ENCODE measurements at places on chromosomes 12 and 14.
A peak's percentile ranks its signal among the peaks of the same experiment; 100 is the strongest.

DNA sequence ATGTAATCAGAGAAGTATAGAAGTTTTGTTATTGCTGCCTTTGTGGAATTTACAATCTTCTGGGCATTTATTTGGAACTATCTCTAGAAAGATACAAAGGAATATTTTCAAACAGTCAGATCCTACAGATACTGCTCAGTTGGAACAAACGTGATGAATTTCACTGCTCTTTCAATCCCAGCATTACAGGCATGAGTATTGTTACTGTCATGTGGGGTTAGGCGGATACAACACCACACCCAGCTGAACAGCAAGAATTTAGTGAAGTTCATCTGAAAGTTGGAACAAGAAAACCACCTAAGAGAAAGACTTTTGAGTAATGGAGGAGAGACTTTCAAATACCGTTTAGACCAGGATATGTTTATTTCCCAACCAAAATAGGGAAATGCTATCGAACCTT, 123.3 kb upstream of the PLXNC1 start:
- no peak for DNase-seq

DNA sequence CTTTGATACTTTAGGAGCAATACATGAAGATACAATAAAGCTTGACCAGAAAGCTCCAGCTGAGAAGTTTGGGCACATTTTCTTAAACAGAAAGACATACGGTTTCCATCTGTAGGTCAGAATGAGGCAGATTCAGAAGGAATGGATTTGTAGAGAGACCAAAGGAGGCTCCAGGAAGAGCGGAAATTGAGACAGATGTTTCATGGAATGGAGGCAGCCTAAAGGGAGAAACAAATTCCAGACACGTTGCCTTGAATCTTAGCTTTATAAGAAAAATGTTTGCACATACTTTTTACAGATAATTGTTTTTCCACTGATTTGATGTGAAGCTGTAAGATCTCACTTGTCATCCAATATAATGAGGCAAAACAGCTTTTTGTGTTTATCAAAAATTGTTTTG, 24.8 kb downstream of the EPYC start:
- DNase-seq = no peak

DNA sequence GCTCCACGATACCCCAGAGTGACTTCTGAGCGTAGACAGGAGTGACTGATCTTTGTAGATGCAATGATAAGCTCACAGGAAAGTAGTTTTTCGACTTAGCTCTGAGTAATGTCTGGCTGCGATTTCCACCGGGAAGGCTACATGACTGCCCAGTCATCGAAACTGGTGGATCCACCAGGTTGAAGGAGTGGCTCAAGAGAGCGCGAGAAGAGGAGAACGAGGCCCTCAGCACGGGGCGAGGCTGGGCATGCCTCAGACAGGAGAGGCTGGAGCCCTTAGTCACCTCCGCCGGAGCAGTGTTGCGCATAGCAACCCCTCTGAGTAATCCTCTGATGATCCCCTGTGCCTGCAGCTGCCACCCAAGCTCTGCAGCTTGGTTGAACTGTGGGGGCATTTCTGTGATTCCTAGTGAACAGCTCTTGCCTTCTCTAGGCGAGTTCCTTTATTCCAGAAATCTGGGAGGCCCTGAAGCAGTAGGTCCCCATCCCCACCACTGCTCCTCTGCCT, 25.6 kb downstream of the ELK3 start:
- DNase-seq = no peak

GRCh38 chr12:62256408-62257096, 3.7 kb upstream of the USP15 start:
- DNase-seq = peak; percentile 53

GRCh38 chr14:67426983-67427606, 15.1 kb upstream of the PLEK2 start:
- peak; percentile 30 for DNase-seq
